Motor neuron (in vitro differentiated cells): ENCODE measurements at places on chromosomes 11 and 22. TPM values are rescaled to one million over a fixed set of nuclear protein-coding genes. Genes with fewer than 3 reads are reported as not detected.

Gene SPTBN2
- total RNA-seq, result 63.6 and 86.0 TPM in 2 replicates

Gene HEPHL1
- total RNA-seq, result 0.14 and 0.24 TPM in 2 replicates

DNA sequence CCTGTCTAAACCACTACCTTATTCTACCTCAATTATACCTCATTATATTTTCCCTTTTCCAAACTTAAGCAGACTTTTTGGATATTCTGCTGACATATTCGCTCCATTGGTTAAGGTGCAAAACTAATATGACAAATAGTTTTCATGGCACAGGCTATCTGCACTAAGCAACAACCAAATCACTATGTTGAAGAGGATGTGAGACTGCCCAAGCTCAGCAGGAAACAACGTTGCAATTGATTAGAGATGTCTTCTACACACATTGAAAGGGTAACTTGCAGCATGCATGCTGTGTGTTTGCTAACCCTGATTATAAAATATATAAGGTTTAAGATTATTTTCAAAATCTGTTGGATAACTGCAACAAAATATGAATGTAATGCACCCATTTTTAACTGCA, 61.6 kb downstream of the STK33 start:
- no peak for ATAC-seq

- no peak for ATAC-seq
Observed at GRCh38 chr11:102592634-102593581, 32.2 kb downstream of the MMP20 start.

GRCh38 chr22:36175892-36176291, 15.3 kb upstream of the APOL3 start:
- ATAC-seq, result no peak

- peak; percentile 33 for ATAC-seq
Observed at GRCh38 chr11:17991783-17992433, 20.9 kb downstream of the SERGEF start.

DNA sequence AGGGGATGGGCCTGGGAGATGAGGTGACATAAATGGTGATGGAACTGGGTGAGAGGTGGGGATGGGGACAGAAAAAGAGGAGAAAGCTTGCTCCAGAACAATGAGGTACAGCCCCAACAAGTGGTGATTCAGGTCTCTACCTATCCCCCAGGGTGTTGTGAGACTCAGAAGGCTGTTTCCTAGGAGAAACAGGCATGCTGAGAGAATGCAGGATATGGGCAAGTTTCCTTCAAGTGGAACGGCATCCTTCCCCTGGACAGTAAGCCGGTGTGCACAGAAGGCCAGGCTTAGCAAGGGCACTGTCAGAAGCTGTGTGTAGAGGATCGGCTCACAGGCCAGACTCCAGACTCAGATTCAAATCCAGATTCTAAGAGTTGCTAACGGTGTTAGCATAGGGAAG, 34.1 kb upstream of the CRTAM start:
- ATAC-seq, result no peak

DNA sequence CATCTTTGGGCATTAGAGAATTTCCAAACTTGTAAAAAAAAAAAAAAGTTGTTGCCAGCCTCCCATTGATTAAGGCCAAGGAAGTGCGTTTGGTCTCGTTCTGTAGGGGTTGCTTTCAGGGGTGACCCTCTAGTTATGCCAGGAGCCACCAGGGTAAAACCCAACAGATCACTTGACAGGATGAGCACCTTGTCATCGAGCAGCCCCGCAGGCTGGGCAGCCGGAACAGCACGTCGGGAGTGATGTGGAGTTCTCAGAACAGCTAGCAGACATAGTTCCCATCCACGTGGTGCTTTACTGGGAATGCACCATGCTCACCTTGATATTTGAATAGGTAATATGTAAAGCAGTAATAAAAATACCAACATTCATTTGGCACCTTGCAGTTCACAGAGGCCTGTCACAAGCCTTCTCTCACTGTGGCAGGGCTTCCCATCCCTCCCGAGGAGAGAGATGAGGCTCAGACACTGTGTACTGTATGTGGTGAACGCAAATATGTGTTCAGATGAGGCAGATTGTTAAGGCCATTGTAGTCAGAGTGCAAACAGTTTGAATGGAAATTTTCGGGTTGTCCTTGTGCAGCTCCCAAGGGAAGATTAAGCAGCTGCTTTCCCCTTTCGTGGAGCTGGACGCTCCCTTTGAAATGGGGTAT, 70.9 kb upstream of the SORL1-AS1 start:
- ATAC-seq, result no peak

DNA sequence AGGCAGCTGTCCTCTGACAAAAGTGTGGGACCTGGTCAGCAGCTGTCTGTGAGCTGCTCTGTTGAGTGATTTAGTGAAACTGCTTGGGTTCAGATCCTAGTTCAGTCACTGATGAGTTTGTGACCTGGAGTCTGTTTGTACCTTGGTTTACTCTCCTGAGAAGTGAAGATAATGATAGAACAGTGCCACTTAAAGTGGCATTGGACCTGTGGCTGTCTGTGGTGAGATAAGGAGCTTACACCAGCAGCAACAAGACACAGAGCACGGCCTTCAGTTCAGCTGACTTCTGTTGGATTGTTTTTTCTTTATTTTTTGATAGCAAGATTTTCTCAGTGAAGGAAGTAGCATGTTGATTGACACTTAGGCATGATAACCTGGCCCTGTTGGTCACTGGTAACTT, 46.2 kb upstream of the CTTN start:
- ATAC-seq, result no peak

GRCh38 chr11:122796128-122796717, 42.1 kb upstream of the CRTAM start:
- ATAC-seq, result peak; percentile 56

DNA sequence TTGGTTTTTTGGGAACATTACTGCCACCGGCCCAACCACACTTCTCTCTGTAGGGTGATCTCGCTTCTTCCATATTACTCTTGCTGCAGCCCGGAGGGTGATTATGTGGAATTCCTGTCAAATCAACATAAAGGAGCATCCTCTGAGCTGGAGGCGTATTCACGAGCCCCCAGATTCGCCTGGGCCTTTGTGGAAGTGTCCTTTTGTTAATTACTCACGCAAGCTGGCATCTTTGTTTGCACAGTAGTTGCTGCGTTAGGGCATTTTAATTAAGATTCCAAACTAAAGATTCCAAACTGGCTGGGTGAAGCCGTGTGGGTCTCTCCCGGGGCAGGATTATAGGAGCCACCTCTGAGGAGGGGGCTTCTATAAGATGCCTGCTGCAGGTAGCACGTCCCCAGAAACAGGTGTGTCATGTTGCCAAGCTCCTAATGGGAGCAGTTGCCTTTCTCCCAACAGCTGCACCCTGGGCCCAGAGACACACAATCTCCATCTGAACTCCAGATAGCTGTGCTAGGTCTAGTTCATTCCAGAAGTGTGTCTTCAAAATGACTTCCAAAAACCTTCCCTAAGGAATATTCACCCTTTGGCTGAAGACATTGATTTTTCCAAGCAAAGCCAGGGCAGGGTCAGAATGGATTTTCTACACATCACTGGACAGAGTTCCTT, 40.9 kb downstream of the SHISAL1 start:
- ATAC-seq, result peak; percentile 39

GRCh38 chr11:78190374-78190773, 1.7 kb downstream of the USP35 start:
- ATAC-seq, result no peak

DNA sequence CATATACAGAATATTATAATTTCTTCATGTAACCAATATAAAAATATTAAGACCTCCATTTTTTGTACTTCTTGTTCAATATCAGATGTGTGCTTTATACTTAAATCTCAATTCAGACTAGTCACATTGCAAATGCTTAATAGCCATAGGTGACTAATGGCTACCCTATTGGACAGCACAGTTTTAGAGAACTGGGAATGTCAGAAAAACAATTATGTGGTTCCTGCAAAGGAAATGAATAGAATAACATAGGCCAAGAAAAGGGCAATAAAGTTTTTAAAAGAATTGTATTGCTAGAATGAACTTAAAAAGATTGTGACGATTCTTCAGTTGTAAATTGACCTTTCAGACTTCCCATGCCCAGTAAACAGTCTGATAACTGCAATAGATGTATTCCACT, 843.0 kb downstream of the METTL15 start:
- no peak for ATAC-seq

- no peak for ATAC-seq
Observed at GRCh38 chr11:117160826-117161225, 16.7 kb downstream of the PAFAH1B2 start.
